ENCODE measurements at places on chromosomes 5 and 9.

GRCh38 chr9:33517373-33517772 is 6.7 kb upstream of the ANKRD18B start:
- DNase-seq = no peak

- peak; percentile 71 for DNase-seq
Observed at GRCh38 chr5:75670577-75670976, 46.7 kb downstream of the POC5 start.

DNA sequence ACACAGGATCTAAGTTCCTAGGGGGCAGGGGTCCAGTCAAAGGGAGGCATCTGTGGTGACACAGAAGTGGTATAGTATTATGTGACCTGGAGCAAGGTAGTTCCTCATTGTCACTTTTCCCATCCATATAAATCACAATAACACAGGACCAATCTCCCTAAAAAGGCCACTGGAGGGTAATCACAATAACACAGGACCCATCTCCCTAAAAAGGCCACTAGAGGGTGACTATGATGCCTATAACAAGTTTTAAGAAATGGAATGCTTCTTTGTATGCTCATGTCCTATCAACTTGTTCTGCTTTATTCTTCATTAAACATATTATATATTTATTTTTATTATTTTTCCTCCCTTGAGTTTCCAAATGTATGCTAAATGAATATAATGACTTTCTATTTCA is 254.6 kb downstream of the ASTN2 start:
- no peak for DNase-seq

DNA sequence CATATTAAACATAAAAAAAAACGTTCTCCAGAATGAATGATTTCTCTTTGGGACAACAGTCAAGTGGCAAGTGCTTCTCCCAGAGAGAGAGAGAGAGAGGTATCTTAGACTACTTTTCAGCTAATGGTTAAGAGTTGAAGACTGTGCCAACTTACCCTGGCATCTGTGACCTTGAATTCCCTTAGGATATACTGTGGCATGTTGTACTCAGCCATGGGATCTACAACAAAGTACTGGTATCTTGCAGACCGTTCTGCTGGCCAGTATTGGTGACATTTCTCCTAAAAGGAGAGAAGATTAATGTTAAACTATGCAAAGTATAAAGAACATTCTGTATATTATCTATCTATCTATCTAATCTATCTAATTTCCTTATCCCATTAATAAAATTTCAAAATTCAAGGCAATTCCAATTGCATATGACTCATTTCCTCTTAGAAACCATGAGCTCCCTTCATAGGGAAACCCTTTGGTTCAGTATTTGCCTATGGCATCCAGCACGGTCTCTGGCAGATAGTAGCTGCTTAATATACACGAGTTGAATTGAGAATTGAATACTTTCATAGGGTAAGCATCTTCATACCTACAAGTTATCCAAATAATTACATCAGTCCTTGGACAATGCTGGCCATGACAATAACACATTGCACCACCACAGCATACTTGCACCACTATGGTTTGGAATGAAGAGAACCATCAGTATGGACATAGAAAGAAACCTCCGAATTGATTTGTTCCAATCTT is 539.4 kb upstream of the DMAC1 start:
- DNase-seq = no peak

GRCh38 chr5:174589011-174589410 is 135.4 kb upstream of the MSX2 start:
- no peak for DNase-seq

DNA sequence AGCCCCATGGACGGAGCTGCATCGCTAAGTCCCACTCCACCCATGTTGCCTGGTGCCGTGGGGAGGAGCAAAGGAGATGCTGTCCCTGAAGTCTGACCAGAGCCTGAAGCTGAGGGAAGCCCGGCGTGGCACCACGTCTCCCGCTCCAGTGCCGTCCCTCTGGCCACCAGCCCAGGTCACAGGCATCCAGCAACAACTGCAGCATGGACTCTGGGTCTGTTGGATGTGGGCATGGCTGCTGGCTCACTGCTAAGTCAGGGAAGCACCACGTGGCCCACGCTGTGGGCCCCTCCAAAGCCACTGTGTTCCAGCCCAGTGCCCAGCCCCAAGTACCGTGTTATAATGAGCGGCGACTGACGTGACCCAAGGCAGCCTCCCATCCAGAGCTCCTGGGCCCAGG is 112.6 kb downstream of the SYK start:
- no peak for DNase-seq

DNA sequence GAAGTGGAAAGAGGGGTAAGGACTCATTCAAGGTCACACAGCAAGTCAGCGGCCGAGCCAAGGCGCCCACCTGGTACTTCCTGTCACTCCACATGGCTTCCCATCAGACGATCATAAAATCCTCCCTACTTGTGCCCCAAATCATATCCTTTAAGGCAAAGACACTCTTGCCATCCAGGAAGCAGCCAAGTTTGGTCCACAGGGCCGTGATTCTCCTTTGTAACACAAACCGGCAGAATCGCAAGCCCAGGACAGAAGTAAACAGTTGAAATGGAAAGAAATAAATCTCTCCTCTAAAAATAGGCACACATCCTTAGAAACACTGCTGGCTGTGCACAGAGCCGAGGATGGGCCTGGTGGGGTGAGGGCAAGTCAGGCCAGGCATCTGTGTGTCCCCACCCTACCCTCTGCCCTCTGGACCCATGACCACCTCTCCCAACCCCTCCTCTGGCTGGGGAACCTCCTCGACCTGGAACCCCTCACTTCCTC is 30.5 kb downstream of the TMOD1 start:
- peak; percentile 15 for DNase-seq

GRCh38 chr9:123925819-123926218 is 4.1 kb downstream of the DENND1A start:
- no peak for DNase-seq

- DNase-seq = no peak
Observed at GRCh38 chr5:173774271-173774761, 113.8 kb upstream of the CPEB4 start.

- DNase-seq = peak; percentile 51
Observed at GRCh38 chr5:122195802-122196394, 66.6 kb downstream of the ZNF474 start.

DNA sequence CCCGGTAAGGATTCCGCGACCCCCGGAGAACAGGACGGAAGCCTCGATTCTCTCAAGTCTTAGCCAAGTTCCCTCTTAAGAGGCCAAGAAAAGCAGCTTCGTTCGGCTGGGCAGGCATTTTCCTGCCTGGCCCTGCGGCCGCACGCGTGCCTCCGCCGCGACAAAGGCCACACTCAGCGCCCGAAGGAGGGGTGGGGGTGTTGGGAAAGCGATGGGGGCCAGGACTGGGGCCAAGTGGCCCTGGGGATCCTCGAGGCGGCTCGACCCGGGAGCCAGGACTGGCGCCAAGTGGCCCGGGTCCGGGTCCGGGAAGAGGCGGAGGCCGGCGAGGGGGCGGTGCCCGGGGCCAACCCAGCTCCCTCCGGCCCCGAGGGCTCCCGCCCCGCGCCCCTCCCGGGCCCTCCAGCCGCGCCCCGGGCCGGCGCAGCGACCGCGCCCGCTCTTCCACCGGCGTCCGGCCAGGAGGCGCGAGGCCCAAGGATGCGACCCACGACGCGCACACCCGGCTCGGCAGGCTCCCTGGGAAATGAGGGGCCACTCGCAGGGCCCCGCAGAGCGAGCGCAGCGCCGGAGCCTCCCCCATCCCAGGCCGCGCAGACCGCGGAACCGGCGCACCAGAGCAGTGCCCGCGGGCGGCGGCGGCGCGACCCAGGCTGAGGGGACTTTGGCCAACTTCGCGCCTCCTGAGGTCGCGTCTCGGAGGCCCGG is 756 bp downstream of the VAV2 start:
- DNase-seq = no peak

- DNase-seq = no peak
Observed at GRCh38 chr5:174148721-174149120, 103.2 kb downstream of the NSG2 start.

GRCh38 chr9:77807281-77807683 is 159.2 kb upstream of the GNA14 start:
- DNase-seq = no peak

GRCh38 chr5:74241751-74242140 is 398.8 kb downstream of the ENC1 start:
- DNase-seq = peak; percentile 30

GRCh38 chr9:78678877-78679276 is 382.0 kb downstream of the PSAT1 start:
- no peak for DNase-seq

DNA sequence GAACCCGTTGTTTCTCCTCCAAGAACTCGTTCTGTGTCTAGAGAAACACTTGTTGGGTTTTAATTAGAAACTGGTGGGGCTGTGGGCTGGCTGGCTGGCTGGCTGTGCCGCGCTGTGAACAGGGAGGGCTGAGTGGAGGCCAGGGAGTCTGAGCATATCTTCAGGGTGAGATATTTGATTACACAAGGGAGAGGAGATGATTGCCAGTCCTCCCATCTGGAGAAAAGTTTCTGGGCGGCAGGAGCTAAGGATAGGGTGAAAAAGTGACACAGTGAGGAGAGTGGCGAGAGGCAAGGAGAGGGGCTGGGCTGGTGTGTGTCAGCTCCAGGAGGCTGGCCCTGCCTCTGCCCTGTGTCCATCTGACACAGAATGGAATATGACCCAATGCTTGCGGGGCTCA is 63.0 kb downstream of the GDNF start:
- no peak for DNase-seq

GRCh38 chr5:65262096-65262495 is 219.6 kb downstream of the ADAMTS6 start:
- DNase-seq = no peak

DNA sequence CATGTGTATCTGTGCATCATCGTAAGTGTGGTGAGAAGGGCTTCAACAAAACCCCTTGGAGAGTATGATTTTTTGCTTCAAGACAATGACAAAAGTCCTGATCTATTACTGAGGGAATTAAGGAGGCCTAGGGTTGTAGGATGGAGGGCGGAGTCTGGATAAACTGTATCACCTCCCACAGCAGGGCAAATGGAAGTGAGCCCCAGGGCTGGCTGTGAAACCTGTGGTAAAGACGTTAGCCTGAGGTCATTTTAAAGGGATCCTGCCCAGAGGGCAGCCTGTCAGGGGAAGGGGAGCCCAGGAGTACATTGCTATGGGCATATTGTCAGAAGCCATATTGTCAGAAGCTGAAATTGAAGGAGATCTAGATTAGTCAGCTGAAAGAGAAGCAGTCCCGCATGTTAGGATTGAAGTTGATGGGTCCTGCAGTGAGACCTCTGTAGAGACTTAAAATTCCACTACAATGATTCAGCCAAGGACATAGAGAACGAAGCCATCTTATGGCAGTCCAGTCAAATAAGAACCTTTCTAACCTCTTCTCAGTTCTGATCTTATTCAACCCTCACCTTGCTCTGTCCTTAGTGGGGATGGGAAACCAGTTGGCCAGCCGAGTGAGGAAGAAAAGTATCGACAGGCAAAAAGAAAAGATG is 26.9 kb downstream of the ADGRV1 start:
- DNase-seq = no peak

DNA sequence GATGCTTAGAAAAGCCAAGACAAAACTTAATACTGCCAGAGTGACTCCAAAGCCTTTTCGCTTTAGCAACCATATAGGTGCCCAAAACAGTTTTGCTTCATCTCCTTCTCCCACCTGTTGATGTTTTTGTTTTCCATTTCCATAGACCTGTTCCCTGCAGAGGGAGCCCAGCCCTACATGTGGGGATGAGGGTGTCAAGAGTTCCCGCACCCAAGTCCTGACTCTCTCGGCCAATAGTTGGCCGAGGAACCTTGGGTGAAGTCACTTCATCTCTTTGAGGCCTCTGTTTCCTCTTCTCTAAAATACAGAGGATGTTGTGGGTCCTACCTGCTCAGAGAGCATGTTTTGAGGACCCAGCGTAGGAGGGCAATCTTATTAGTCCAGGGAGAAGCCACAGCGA is 38.5 kb upstream of the LCP2 start:
- DNase-seq = no peak

- no peak for DNase-seq
Observed at GRCh38 chr9:24817756-24818155, 272.1 kb upstream of the IZUMO3 start.

GRCh38 chr9:137759117-137759516 is 118.5 kb upstream of the CACNA1B start:
- DNase-seq = no peak

GRCh38 chr9:100601216-100601615 is 23.3 kb downstream of the CAVIN4 start:
- DNase-seq = peak; percentile 27

DNA sequence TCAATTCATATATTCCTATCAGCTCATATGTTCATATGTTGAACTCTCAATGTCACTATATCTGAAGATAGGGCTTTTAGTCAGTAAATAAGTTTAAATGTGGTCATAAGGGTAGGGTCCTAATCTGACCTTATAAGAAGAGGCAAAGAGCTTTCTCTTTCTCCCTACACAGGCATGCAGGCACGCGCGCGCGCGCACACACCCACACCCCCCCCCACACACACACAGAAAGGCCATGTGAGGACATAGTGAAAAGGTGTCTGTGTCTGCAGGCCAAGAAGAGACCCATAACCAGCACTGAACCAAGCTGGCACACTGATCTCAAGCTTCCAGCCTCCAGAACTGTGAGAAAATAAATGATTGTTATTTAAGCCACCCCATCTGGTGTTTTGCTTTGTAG is 76.0 kb downstream of the PDE4D start:
- no peak for DNase-seq

DNA sequence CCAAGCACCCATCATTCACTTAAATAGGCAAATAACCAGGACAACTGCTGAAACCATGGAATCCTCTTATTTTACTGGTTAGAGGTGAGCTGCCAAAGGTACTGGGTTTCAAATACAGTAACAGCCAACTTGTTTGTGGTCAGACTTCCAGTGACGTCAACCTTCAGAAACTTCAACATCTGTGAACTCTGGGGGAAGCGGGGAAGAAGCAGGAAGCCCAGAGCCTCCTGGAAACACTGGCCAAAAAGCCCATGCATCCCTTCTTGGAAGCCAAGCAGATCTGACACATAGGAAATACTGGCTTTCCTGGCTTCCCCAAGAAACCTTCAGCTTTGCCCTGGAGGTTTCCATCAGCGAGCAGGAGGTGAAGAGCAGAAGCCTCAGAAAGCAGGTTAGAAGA is 4.9 kb upstream of the FRRS1L start:
- no peak for DNase-seq

GRCh38 chr9:125822902-125823301 is 75.7 kb downstream of the PBX3 start:
- no peak for DNase-seq

DNA sequence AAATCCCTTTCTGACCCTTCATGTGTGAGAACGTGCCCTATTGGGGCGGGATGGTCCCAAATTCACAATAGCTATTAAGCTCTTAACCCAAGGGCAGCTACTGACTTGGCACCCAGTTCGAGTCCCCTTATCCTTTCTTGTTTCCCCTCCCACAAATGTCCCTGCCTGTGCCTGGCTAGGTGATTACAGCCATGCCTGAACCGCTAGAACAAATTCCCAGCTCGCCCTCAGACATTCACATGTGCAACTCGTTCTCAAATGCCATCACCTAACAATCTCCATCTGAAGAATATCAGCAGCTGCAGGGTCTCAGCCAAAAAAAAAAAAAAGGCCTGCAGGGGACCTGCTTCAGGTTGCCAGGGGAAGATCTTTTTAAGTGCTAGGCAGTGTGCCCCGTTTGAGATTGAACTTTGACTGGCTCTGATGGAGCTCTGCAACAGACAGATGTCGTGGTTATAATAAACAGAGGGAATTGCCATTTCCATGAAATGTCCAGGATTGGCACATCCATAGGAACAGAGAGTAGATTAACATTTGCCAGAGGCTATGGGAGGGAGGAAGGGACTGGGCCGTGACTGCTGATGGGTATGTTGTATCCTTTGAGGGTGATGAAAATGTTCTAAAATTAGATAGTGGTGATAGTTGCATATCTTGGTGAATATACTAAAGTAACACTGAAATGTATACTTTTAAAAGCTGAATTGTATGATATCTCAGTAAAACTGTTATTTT is 347.2 kb upstream of the WWC1 start:
- DNase-seq = no peak
